ENCODE measurements at places on chromosomes 7 and 10.

DNA sequence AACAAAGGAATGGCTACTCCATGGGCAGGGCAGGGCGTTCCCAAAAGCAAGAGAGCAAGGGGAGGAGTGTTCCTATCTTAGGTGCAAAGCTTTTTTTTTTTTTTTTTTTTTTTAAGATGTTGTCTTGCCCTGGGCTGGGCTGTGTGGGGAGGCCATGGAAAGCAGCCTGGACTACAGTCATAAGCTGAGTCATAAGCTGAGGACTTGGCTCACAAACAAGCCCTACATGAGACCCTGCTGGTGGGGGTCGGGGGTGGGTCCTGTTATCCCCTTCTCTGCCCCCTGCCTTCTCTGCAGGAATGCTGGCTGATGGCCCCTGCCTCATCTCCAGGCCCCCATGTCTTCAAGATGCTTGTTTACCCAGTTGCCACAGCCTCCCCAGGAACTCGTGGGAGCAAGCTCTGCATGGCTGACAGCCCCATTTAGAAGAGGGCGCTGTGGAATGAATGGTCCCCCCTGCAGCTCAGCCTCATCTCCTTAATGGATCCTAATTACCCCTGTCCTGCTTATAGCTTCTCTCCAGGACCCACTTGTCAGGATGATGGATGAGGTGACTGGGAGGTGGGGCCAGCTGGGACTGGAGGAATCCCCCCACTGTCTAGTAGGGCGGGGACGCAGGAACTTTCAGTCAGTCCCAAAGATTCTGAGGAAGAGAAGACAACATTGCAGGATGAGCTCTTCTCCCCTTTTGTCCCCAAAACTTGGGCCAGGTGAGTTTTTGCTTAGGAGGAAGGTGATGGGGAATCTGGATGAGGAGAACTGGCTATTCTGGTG lies 340.8 kb upstream of the PODXL start:
- no peak for DNase-seq

GRCh38 chr10:132036887-132037675 lies 28.7 kb upstream of the JAKMIP3 start:
- DNase-seq, result no peak

- DNase-seq, result no peak
These were observed 229.1 kb upstream of the AKR1E2 start for GRCh38 chr10:4596951-4597350.

DNA sequence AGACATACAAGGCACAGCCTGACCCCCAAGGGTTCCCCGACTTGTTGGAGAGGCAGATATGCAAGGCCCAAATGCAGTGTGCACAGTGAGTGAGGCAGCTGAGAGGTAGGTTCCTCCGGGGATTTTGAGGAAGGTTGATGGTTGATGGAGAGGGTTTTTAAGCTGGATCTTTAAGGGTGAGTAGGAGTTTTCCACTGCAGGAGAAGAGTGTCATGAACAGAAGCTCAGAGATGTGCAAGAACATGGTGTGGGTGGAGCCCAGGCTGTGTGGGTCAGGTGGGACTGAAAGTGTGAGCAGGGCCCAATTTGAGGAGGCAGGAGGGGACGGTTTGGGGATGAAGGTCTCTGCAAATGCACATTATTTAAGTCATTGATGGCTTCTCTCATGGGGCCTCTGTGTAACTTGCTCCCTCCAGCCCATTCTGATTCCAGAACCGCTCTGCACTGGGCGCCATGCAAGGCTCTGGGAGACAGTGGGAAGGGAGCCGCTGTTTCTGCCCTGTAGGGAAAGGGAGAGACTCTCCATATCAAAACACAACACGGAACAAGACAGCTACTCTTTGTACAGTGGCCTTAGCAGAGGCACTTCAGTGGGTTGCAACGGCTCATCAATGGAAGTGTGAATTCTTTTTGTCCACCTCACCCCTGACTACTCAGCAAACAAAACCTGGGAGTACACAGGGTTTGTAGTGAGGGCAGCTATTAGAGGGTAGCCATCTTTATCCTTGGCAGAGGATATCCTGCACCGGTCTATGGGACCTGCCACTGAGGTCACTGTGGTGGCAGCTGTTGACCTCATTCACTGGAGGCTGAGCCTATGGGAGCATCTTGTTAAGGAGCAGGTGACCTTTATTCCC lies 29.7 kb downstream of the RAMP3 start:
- no peak for DNase-seq

DNA sequence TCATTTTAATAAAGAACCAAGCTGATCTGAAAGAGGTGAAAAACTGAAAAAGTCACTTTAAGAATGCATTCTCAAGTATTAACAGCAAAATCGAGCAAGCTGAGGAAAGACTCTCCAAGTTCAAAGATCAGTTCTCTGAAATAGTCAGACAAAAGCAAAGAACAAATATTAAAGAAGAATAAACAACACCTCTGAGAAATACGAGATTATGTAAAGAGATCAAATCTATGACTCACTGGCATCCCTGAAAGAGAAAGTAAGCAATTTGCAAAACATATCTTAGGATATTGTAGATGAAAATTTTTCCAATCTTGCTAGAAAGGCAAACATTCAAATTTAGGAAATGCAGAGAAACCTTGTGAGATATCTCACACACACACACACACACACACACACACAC lies 138.4 kb upstream of the HGF start:
- no peak for DNase-seq

DNA sequence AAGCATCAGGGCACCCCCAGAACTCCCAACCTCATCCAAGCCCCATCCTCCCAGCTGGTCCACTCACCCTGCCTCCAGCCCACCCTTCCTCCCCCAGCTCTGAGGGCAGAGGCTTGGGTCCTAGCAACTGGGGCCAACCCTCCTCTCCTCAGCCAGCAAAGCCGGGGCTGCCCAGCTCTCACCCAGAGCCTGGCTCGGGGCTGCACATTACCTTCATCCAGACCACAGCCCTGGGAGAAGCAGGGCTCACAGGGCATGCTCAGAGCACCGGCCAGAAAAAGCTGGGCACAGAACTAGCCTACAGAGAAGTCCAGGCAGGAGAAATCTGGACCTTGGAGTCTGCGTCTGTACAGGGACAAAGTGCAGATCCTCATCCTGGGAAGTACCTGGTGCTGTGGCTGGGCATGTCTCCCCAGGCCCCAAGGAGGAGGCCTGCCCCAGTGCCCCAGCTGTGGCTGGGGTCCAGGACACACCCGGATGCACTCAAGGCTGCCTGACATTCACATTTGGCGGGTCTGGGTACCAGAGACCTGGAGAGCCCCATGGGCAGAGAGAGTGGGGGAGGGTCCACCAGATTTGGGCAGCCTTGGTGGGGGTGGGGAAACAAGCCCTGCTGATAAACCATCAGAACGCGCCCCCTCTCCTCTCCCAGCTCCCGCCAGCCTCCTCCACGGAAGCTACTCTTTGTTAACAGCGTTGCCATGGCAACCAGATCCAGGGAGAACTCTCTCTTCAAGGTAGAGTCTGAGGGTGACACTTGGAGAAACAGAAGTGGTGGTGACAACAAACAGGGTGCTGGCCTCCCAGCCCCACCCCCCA lies 5.1 kb downstream of the RASGEF1A start:
- peak; percentile 1 for DNase-seq

DNA sequence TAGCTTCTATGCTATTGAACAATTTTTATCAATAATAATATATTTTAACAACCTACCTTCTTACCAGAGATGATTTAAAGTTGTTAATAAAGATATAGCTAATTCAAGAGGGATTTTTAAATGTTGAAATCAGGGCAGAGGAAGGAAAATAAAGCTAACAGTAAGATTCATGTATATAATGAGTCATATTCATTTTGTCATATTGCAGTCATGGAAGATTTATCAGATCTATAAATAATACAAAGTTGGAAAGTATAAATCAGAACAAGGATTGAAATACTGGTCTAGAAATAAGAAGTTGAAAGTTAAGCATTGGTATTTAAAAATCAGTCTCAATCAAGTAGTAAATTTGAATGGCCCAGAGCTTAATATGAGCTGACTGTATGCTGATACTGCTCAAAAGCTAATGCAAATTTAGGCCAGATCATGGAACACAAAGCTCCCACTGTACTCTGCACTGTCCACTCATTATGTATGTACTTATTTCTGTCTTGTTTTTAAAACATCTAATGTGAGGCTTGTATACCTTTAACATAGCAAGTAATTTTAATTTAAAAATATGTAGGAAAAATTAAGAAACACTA lies 196.9 kb downstream of the ZEB1 start:
- no peak for DNase-seq

DNA sequence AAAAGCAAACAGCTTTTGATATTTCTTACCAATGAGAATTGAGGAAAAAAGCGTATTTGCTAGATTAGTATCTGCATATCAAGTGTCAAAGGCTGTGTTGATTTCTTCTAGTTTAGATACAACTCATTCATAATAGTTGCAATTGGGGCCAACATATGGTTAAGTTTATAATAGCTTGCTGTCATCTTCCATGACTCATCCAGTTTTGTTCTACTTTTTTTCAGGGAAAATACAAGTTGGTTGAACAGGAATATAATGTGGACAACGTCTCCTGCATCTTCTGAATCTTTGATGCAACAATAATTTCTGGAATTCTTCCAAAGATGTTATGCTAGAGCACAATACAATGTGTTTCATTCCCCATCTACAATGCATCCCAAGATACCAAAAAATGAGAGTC lies 182.0 kb downstream of the THSD7A start:
- DNase-seq, result no peak

DNA sequence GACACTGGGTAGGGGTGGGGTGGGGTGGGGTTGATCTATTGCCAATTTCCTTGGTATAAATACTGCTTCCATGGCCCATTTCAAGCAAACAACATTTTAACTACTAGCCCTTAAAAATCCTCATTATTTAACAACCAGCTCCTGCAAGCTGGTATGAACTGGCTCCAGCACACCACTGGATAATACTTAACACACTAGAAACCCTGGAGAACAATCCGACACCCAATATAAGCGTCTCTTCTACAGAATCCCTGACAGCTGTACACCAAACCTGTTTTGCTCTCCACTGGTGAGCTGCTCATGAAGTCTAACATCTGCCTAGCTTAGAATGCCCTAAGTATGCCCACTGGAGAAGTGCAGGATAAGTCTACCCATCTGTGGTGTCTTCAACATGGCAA lies 116.8 kb downstream of the HIPK2 start:
- DNase-seq, result no peak

GRCh38 chr10:109852475-109853037 lies 70.8 kb downstream of the XPNPEP1 start:
- peak; percentile 60 for DNase-seq

- no peak for DNase-seq
These were observed 82.2 kb downstream of the SEMA3D start for GRCh38 chr7:85104432-85105205.

GRCh38 chr7:4020086-4020485 lies 662.0 kb upstream of the FOXK1 start:
- DNase-seq, result no peak

DNA sequence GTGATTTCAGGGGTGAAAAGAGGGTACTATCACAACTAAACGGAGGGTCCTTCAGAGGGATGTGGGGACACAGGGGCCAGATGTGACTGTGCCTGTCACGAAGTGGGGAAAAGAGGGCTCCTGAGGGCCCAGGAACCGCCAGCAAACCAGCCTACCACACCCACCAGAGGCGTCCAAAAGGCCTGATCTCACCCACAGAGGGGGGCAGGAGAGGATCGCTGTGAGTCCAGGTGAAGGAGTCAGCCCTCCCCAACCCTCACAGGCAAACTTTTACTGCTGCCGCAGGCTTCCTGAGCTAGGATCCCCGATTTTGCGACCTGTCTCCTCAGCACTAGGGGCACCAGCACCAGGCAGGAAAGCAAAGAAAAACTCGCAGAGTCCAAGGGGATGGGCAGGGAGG lies 64.7 kb downstream of the HIPK2 start:
- DNase-seq, result no peak

- no peak for DNase-seq
These were observed 23.7 kb downstream of the PRR15 start for GRCh38 chr7:29587195-29587808.

- peak; percentile 60 for DNase-seq
These were observed 8.1 kb downstream of the TRIM8 start for GRCh38 chr10:102652170-102652916.

- DNase-seq, result no peak
These were observed 26.4 kb upstream of the SVOPL start for GRCh38 chr7:138727336-138728099.

DNA sequence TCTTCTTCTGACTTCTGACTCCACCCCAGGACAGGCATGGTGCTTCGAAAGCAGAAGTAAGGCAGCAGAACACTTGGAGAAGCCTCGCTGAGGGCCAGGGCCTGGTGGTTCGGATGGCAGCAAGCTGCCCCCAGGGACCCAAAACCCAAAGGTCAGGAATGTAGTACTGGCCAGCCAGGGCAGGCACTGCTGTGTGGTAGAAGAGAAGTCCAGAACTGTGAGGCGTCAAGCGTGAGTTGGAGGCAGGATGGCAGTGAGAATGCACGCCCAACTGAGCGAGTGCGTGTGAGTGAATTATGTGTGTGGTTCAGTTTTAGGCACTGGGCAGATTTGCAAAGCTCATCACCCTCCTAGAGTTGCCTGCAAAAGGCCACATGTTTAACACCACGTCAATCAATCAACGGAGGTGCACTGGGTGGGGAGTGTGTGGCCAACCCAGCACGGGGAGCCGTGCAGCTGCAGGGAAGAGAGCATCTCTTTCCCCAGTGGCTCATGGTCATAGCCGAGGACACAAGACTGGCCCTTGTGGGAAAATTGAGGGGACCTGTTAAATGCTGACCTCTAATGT lies 144.3 kb downstream of the KCNMA1 start:
- peak; percentile 17 for DNase-seq

- DNase-seq, result no peak
These were observed 337.6 kb downstream of the FRMD4A start for GRCh38 chr10:13993169-13993568.

DNA sequence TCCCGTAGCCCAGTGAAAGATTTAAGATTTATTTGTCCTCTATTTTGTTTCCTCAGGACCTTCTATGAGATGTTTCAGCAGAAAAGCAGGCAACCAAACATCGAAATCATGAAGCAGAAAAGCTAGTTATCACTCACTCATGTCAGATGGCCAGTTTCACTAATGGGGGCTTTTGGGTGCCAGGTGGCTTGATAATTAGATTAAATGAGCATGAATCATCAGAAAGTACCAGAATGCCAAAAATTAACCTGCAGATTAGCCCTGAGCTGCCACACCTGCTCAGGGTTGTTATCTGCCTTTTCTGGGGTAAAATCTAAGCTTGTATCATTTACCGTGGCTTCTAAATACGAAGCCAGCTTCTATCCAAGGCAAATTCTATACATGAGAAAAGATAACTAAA lies 1017.5 kb downstream of the XPNPEP1 start:
- no peak for DNase-seq

GRCh38 chr7:90759710-90760109 lies 163.6 kb downstream of the CDK14 start:
- DNase-seq, result no peak

GRCh38 chr7:81632418-81632817 lies 137.4 kb downstream of the HGF start:
- no peak for DNase-seq

GRCh38 chr10:132386419-132386831 lies 10.6 kb upstream of the PWWP2B start:
- DNase-seq, result no peak

- no peak for DNase-seq
These were observed 176.8 kb downstream of the COBL start for GRCh38 chr7:51139796-51140195.

GRCh38 chr10:113063043-113063967 lies 113.3 kb downstream of the TCF7L2 start:
- DNase-seq, result no peak

All from germinal center (tissue), 1 donor.